ENCODE measurements at places on chromosomes 12 and 14. TPM values are rescaled to one million over a fixed set of nuclear protein-coding genes. Genes with fewer than 3 reads are reported as not detected.

The PRPH gene
- not detected for polyA plus RNA-seq

DNA sequence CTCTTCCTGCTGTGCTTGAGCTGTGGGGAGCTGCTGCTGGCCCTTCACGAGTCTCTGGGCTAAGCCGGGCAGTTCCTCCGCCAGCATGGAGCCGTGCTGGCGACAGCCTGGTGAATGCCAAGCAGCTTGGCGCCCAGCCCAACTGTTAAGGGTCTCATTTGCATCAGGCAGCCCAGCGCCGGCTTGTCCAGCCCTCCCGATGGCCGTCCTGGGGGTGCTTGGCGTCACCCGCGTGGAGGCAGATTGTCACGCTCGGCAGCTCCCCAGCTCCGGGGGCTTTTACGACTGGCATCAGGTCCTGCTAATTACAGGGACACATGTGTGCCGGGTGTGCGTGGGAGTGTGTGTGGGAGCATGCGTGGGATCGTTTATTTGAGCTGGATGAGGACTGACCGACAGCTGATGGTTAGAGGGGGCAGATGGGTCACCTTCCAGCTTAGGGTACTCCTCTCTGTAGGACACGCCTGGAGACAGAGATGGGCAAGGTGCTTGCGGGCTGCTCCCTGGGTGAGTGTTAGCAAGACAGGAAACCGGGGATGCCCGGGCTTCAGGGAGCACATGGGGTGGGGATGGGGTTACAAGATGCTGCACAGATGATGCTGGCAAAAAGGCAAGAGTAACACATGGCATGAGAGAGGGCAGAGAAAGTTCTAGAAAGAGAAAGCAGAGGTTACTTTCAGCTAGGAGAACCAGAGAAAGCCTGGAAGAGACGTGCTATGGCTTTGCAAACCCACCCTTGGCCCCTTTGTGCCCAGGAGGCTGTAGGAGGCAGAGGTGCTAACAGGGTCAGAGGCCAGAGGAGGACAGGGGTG, 64.1 kb downstream of the KIF26A start:
- no peak overlapping the region for H3K27ac ChIP-seq
- H3K36me3 ChIP-seq = no peaks in the 10 kb centered on the region
- DNase-seq = no peak
- no peaks in the 10 kb centered on the region for H3K27me3 ChIP-seq
- no peaks in the 10 kb centered on the region for H3K4me1 ChIP-seq
- no peak overlapping the region for H3K4me3 ChIP-seq

The SEC23A gene
- 192 TPM for polyA plus RNA-seq

The CLEC2D gene
- 1.1 TPM for polyA plus RNA-seq

DNA sequence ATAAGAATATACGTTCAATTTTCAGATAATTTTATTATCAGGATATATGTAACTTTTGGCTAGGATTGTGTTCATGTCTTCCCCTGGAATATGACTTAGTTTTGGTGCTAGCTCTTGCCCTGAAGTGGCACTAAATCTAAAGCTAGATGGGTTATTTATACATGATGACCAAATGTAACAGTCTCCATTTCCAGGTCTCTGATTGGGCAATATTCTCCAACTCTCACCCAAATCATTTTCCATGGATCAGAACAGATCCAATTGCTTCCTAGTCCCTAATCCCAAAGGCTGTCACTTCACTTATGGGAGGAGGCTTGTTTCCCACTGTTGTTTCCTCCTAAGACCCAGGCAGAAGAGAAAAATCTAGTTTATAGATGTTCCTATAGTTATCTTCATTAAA, 274.6 kb upstream of the SLC16A7 start:
- H3K4me1 ChIP-seq = no peaks in the 10 kb centered on the region
- no peak for DNase-seq
- H3K4me3 ChIP-seq = no peak overlapping the region
- H3K36me3 ChIP-seq = no peaks in the 10 kb centered on the region
- no peaks in the 10 kb centered on the region for H3K27me3 ChIP-seq

- H3K36me3 ChIP-seq = no peaks in the 10 kb centered on the region
- DNase-seq = peak; percentile 76
- peak overlapping the region; percentile 96 for H3K27ac ChIP-seq
- H3K27me3 ChIP-seq = no peaks in the 10 kb centered on the region
- no peak overlapping the region for H3K4me3 ChIP-seq
Observed at GRCh38 chr14:72701605-72702004, 192.3 kb downstream of the DPF3 start.

- no peaks in the 10 kb centered on the region for H3K36me3 ChIP-seq
- peaks cover 61% of the 10 kb centered on the region for H3K4me1 ChIP-seq
- no peaks in the 10 kb centered on the region for H3K27me3 ChIP-seq
- peak overlapping the region; percentile 100 for H3K27ac ChIP-seq
- peak overlapping the region; percentile 28 for H3K4me3 ChIP-seq
Observed at GRCh38 chr14:92645841-92646478, 102.5 kb downstream of the LGMN start.
